Activated CD4-positive, alpha-beta T cell treated with anti-CD3 and anti-CD28 coated beads, Interleukin-2, amount 50 U/mL, for 4 hours (primary cell): ENCODE measurements at places on chromosomes 3 and 15.

DNA sequence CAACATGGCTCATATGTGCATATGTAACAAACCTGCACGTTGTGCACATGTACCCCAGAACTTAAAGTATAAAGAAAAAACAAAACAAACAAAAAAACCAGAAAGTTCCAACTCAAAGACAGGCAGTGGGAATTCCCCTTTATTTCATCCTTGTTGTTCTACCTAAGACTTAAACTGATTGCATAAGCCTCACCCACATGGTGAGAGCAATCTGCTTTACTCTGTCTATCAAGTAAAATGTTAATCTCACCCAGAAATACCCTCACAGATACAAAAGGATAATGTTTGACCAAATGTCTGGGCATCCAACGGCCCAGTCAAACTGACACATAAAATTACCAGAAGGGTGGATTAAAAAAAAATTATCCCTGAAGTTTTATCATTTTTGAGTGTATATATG lies 190.9 kb upstream of the PLSCR5 start:
- no peak for DNase-seq

DNA sequence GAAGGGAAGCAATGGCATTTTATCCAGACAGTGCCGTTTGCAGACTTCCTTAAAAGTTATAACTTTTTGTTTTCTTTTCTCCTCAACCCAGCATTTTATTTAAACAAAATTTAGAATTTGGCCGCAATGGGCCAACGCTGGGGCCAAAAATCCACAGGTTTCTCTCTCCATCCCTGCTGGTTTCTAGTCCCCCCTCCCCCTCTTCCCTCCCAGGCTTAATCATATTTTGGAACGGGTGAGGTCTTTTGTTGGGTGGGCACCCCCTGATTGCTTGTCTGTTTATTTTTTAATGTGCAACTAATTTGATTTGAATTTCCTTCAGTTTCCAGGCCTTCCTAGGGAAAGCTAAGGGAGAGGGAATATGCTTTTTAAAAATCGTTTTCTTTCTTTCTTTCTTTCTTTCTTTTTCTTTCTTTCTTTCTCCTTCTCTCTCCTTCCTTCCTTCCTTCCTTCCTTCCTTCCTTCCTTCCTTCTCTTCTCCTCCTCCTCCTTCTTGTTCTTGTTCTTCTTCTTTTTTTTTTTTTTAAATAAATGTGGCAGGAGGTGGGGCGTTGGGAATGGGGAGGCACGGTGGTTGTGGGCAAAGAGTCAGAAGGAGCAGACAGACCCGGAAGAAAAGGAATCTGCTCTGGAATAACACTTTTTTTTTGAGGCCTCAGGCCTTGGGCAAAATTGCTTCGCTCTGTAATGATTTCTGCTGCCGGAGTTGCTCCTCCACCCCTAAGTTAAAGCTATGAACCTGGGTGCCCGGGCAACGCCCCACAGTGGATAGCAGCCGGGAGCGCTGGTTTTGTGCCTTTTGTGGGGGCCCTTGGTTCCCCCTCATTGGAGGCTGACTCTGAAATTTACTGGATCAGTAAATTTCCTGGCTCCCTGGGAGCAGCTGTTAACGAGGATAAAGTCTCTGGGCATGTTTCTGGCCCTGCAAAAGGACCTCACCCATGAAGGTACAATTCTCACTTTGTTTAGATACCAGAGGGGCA lies 1.9 kb downstream of the FNDC3B start:
- DNase-seq, result no peak

- no peak for DNase-seq
Measured at GRCh38 chr15:77573802-77574201, 58.9 kb downstream of the LINGO1 start.

- peak; percentile 45 for DNase-seq
Measured at GRCh38 chr3:138417559-138417982, 16.8 kb upstream of the ESYT3 start.

DNA sequence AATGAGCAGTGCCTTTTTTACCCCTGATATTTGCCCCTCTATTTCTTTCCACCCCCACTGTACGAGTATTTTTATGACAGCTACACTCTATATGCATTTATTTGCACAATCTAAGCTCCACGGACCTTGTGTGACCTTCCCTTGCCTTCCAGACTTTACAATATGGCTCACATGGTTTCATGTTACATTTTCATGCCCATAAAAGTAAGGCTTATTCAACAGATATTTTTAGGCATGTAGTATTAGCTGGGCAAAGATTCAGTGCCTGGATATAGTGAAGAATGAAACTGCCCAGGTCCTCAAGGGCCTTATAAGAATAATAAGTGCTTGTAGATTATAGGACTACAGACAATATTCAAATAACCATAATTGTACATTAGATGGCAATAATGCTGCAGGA lies 481.9 kb upstream of the CNTN4 start:
- no peak for DNase-seq

DNA sequence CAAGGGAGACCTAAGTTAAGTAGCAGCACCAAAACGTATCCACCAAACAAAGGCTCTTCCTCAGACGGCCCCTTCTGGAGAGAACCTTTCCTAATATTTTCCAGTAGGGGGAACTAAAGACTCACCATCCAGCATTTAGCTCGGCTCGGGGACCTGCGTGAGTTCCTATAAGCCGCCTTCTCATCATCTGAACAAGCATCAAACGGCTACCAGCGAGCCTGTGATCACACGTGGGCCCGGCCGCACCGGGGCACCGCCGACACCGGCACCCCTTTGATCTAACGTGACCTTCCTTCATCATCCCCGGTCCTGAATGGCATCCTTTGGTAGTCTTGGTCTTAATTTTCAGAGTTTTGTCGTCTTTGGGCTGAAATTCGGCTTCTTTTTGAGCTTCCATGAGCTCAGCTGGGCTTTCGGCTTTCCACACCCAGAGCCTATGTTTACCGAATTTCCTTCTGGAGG lies 1.4 kb upstream of the ROBO2 start:
- no peak for DNase-seq

DNA sequence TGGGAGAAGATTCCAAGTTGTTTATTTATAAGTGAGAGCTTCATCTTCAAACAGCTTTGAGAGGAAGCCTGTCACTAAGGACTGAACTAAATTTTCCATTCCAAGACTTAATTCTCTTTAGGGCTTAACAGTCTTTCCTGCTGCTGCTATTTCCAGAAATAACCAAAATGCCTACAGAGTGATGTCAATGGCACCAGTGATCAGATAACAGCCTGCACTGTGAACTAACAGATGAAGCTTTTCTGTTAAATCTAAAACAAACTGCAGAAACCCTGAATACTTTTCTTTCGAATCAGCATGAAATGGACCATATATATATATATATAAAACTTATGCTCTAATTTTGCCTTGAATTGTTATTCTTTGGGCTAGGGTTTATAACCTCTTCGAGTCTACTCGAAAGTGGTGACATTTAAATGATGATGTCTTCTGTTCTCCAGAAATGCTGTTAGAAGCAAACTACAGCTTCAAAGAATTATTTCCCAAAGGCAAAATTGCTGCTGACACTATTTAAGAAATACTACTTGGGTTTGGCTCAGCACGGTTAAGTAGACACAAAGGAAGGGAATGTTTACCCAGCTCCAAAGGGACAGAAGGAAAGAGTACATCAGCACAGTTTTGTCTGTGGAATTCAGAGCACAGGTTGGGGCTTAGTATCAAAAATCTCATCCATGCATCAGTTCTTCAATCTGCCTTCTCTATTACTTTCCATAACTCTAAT lies 238.5 kb upstream of the LRRN1 start:
- DNase-seq, result no peak

DNA sequence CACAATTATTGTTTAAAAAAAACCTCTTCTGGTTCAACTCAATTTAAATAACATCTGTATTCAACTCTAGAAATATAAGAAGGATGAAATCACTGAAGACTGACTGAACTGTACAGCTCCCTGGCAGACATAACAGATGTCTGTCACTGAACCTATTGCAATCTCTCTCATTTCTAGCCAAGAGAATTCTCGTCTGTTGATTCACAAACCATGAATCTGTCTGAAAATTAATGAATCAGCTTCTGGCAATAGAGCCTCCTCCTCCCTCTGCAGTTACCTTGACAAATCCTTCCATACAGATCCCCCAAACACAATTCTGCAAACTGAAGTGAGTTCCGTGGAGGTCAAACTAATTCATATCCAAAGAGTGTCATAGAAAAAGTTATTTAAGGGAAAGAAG lies 561.4 kb downstream of the PYDC2 start:
- DNase-seq, result no peak

- no peak for DNase-seq
Measured at GRCh38 chr3:66489581-66489980, 11.2 kb downstream of the LRIG1 start.

DNA sequence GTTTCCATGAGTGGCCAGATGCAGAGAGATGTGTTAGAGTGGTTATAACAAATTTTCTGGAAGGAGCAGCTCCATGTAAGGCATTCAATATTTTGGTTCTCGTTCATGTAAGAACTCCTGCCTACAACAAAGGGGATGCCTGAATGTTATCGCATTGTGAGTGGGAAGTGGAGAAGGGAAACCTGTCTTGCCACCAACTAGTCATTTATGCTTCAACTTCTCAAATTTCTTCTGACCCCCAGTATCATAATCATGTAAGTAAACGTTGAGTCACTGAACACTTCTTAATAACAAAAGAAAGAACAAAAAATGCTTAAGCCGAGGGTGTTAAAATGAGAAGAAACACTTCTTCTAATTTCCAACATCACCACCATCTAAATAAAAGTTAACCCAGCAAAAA lies 62.0 kb upstream of the MRPL3 start:
- no peak for DNase-seq

- DNase-seq, result no peak
Measured at GRCh38 chr3:12060139-12060845, 56.1 kb downstream of the SYN2 start.
